ENCODE measurements at places on chromosomes 7 and 10.

DNA sequence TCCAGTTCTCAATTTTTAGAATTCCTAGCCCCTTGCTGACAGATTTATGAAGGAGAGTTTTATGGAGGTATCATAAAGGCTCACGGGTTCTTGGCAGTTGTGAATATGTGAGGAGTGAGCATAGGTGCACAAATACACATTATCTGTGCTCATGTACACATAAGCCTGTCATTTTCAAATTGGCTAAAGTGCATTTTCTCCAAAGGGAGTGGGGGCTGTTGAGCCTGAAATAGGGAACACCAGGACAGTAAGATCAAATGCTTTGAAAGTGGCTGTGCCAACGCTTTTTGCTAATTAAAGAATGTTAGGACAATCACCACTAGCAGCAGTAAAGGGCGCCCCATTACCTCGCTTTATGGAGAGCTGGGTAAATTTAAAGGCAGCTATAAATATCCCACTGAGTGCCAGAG is 8.3 kb upstream of the LRRC4 start:
- no peak for DNase-seq

GRCh38 chr10:82625512-82626189 is 750.7 kb downstream of the NRG3 start:
- no peak for DNase-seq

DNA sequence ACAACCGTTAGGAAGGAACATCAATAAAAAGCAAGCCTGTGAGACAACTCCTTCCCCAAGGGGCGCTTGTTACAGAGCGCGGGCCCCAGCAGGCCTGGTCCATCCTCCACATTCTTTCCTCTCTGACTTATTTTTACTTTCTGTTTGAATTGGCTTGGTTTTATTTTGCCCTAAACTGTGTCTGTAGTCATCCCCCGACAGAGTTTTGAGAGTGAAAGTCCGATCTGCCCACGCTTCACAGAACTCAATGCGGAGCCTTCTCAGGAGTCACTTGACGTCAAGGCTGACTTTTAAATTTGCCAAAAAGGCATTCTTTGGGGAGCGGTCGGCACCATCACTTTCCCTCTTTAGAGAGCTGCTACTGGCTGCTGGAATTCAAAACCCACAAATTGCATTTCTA is 150.1 kb upstream of the KLF6 start:
- DNase-seq, result no peak

- DNase-seq, result no peak
Measured at GRCh38 chr10:35884657-35885071, 242.6 kb upstream of the FZD8 start.

GRCh38 chr10:21494191-21495001 is 31.1 kb downstream of the SKIDA1 start:
- DNase-seq, result no peak

- DNase-seq, result no peak
Measured at GRCh38 chr7:130149281-130150139, 55.7 kb downstream of the TMEM209 start.

GRCh38 chr10:772227-772637 is 82.8 kb upstream of the DIP2C start:
- DNase-seq, result no peak

Data from activated gamma-delta T cell (primary cell).